ENCODE measurements at places on chromosomes 3 and 15. TPM values are rescaled to one million over a fixed set of nuclear protein-coding genes. Genes with fewer than 3 reads are reported as not detected.

PCSK6 gene
- 7.7 TPM for total RNA-seq

LRRC31 gene
- total RNA-seq: not detected

TMEM40 gene
- not detected for total RNA-seq

FLNB gene
- total RNA-seq: 369 TPM

IL20RB gene
- total RNA-seq: 1.6 TPM

GADL1 gene
- total RNA-seq: not detected
